ENCODE measurements at places on chromosomes 2 and 18.

DNA sequence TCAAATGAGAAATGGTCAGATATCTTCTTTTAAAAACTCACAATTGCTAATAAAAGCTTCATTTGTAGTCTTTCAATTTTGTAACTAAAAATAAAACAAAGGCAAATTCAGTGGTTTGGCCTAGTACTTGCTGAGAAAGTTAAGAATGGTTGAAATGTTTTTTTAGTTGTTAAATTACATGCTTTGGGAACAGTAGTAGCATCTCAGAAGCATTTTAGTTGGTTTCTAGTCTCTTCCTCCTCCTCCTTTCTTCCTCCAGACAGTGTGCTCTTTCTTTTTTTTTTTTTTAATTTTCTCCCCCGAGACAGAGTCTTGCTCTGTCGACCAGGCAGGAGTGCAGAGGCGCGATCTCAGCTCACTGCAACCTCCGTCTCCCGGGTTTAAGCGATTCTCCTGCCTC, 9.8 kb downstream of the TRAK2 start:
- DNase-seq: no peak

DNA sequence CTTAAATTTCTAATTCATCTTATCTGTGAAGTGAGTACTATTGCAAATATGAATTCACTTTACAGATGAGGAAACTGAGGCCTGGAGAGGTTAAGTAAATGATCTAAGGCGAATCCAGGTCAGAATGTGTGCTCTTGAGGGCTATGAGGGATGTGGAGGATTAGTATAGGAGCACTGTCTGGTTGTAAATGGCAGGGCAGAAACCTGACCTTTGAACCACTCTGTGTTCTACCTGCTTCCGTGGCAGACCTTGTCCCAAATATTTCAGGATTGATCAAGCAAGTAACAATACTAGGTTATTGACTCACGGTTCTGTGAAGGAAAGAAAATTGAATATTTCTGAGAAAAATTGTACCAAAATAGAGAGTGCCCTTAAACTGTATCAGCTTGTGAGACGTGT, 74.7 kb downstream of the PTPRM start:
- no peak for DNase-seq

- DNase-seq: no peak
Observed at GRCh38 chr18:500632-501405, at the start of gene COLEC12. Gene COLEC12 (minus strand): TSS chr18:500701. CDS start chr18:500514, 187 bp downstream.

- DNase-seq: no peak
Observed at GRCh38 chr2:109155553-109156451, 26.8 kb downstream of the SH3RF3 start.

- no peak for DNase-seq
Observed at GRCh38 chr2:189086710-189087109, 92.9 kb downstream of the COL5A2 start.

DNA sequence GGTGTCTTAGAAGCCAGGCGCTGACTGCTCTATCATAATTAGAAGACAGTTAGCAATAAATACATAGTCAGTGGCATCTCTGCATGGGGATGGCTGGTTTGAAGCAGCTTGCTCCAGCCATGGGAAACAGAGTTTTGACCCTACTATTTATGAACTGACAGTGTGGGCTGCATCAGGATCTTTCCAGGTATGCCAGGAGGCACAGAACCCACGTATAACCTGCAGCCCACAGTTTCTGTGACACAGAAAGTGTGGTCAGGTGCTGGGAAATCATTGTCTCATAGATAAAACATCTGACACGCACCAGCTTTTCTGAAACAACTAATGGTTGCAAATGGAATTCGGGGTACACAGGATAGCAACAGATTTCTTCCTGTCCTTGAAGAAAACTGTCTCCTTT, 34.7 kb downstream of the INPP4A start:
- DNase-seq: no peak

DNA sequence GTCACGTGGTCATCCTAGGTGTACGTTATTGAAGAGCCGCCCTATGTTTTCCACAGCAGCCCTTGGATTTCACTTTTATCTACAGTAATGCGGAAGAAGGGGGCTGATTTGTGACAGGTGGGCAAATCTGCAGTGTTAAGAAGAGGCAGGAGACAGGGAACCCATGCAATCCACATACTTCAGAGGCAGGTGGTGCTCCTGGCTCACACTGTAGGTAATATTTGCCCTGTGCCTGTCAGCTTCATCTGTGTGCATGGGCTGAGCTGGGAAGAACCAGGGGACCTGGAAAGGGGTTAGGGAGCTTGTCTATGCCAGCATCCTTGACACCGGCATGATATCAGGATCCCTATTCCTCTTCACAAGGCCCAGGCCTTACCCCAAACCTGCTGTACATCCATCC, 183.9 kb downstream of the SH3RF3 start:
- no peak for DNase-seq

- no peak for DNase-seq
Observed at GRCh38 chr2:46770622-46771021, 145.0 kb downstream of the MCFD2 start.

DNA sequence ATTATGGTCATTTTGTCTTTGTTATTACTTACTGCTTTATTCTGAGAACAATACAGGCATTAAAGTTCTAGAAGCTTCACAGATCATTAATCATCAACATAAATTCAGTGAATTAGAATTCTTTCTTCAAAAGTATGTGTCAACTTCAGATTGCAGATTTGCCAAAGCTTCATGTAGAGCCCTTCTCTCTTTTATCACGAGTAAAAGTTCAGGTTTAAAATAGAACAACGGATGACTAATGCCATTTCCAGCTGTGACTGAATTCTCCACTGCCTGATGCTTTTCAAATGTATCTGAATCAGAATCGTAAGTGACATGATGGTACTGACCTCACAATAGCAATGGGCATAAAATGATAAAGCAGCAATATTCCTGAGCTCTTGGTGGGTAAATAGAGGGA, 116.0 kb downstream of the ABCA12 start:
- DNase-seq: no peak

DNA sequence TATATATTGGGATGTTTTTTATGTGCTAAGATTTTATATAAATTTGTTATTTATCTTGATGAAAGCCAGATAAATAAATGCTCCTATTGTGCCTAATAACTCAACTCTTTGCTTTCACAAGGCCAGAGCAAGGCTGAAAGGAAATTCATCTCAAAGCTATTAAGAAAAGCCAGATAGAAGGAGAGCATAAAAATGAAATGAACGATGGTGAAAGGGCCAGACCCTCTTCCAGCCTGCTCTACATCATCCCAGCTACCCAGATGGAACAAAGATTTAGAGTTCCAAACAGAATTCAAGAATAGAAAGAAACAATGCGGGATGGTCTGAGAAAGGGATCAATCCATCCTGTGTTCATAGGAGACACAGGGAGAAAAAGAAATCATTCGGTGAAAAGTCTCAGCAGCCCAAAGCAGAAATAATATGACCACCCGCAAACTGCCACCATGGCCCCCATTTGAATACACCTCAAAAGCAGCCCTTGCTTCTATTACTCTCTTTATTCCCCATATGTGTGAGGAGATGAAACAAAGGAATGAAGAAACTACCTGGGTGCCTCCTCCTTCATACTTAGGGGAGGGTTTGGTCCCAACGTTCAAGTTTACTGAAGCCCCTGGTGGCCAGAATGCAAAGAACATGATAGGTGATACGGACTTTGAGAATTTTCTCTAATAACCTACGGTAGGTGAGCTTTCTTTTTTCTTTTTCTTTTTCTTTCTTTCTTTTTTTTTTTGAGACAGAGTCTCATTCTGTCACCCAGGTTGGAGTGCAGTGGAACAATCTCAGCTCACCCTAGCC, 110.1 kb upstream of the FBXO11 start:
- DNase-seq: no peak

- DNase-seq: no peak
Observed at GRCh38 chr2:16162491-16163040, 222.2 kb downstream of the MYCN start.

- no peak for DNase-seq
Observed at GRCh38 chr2:196502386-196502785, 137.1 kb upstream of the CCDC150 start.

- no peak for DNase-seq
Observed at GRCh38 chr2:117794668-117795067, 19.8 kb upstream of the DDX18 start.

- DNase-seq: no peak
Observed at GRCh38 chr2:168136392-168136977, 110.9 kb downstream of the STK39 start.

DNA sequence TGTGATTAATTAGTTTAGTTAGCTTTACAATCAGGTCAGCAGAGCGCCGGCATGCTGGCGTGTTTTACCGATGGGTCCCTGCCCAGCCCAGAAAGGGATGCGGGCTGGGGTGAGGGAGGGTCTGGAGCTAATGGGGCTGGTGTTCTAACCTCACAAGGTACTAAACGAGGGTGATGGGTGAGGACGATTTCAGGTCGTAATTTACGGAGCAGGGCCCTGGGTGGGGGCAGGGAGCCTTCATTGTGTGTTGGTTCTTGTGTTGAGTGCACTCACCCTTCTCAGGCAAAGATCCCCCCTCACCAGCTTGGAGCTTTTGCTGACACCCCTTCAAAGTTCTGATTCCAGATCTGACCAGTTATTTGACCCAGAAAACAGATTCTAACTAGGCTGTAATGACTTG, 39.5 kb downstream of the PTGR3 start:
- DNase-seq: no peak

DNA sequence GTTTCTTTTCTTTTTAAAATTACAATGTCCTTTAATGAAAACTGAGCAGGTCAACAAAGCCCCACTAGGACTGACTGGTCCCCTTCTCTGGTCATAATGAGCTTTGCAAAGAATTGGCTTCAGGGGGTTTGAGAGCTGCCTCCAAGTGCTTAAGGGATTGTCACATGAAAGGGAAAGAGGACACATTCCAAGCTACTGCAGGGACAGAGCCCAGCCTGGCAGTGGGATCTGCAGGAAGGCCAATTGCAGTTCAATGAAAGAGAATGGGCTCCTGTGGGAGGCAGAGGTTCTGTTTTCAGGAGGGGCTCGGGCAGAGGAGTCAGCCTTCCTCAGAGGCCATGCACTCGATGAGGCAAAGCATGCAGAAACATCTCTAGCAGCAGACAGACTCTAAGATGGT, 84.1 kb upstream of the ACKR3 start:
- DNase-seq: no peak

GRCh38 chr2:154814856-154815255, 116.4 kb downstream of the KCNJ3 start:
- no peak for DNase-seq

- DNase-seq: no peak
Observed at GRCh38 chr18:55444536-55444935, 143.5 kb downstream of the TCF4 start.

DNA sequence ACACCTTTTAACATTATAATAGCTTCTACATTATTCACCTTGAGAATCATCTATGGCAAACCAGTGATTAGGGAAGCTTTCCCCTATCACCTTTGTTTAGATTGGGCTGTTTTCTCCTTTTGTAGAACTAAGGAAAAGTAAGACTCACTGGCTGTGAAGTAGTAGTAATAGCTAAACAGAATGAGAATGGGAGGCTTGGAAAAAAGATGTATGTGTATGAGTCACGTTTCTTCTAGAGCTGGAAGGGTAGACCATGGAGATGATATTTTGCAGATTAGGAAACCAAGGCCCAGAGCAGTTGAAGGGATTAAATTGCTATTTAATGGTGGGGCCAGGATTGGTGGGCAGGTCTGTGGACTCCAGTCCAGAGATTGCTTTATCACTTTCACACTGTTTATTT, 214.5 kb downstream of the MCFD2 start:
- DNase-seq: no peak

- no peak for DNase-seq
Observed at GRCh38 chr2:15047184-15047583, 414.7 kb downstream of the LRATD1 start.

- no peak for DNase-seq
Observed at GRCh38 chr18:73887801-73888200, 259.8 kb downstream of the FBXO15 start.

DNA sequence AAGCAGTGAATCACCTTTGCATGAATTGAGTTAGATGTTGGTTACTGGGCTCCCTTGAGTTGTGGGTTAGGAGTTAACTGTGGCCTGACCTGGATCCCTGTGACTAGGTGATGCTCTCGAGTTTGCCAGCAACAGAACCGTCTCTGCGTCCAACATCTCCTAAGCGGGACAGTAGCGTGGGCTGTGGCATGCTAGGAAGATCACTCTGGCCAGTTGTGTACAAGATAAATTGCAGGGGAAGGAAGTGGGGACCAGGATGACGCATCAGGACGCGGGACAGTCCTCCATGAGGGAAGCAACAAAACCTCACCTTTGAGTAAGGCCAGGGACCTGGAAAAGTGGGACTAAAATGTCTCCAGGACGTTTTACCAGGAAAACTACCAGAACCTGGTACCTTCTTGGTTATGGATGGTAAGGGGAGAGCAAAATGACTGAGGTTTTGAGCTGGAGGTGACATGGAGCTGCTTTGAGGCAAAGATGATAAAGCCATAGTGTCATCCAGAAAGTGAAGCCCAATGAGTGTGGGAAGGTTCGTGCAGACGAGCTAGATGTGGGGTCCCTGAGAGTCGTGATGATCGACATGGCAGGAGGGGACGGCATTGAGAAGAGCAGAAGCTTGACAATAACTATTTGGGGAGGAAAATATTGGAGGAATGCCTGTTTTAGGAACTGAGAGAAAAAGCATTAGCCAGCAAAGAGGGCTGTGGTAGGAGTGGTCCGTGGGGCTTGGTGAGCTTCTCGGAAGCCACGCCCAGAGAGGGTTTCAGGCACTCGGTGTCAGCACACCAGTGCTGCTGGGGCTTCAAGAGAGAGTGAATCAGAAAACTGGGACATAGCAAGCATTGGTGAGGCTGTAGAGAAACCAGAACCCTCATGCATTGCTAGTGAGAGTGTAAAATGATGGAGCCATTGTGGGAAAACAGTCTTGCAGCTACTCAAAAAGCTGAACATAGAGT, 95.1 kb downstream of the SMAD7 start:
- DNase-seq: no peak

GRCh38 chr18:13179566-13180113, 38.9 kb upstream of the LDLRAD4 start:
- peak; percentile 24 for DNase-seq

DNA sequence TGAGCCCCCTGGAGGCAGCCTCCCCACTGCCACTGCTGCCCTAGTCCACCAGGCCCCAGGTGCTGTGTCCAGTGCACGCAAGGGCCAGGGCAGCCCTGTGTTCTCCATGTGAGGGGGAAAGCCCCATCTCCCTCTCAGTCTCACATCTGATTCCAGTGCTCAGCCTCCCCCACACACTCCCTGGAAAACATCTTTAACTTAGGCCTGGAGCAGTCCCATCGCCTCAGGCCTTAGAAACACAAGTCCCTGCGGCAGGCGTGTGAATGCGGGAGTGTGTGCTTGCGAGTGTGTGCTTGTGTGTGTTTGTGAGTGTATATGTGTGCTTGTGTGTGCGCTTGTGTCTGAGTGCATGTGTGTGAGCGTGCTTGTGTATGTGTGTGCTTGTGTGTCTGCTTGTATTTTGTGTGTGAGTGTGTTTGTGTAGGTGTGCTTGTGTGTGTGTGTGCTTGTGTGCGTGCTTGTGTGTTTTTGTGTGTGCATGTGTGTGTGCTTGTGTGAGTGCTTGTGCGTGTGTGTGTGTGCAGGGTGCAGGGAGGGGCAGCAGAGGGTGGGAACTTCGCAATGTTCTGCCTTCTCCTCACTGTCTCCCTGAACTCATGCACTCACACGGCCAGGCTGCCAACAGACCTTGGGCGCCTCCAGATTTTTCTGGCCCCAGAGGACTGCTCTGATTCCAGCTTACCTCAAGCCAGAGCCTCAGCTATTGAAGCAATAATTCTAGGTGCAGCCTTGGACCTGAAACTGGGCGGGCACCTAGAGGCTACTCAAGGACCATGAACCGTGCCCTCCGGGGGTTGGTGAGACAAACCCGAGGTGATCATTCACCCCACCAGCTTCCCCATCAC, 139.6 kb downstream of the CABLES1 start:
- no peak for DNase-seq
